ENCODE measurements at places on chromosomes 12 and 14. TPM values are rescaled to one million over a fixed set of nuclear protein-coding genes. Genes with fewer than 3 reads are reported as not detected.
A peak's percentile ranks its signal among the peaks of the same experiment; 100 is the strongest.

- DNase-seq = no peak
Measured at GRCh38 chr14:69860221-69860620, 19.0 kb upstream of the SMOC1 start.

DNA sequence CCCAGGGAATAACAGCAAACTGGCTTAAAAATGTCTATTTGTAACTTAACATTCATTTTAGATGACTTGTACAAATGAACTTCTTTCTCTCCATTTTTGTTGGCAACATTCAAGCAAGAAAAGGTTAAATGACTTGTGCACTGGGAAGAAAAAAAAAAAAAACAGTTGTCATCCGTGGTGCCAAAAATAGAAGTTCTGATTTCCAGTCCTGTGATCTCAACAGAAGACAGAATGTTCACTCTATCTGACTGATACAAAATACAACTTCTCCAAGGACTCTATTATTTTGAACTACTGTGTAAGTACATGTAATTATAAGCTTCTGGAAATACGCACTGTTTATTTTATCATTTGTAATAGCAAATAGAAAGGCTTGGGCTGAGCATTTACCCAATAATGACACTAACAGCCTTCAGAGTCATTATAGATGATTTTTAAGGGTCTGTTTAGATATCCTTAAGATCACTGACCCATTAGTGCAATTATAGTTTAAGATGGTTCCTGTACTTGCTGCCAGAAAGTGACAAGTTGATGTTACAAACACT, 59.9 kb downstream of the LIN7A start:
- DNase-seq = peak; percentile 46

DNA sequence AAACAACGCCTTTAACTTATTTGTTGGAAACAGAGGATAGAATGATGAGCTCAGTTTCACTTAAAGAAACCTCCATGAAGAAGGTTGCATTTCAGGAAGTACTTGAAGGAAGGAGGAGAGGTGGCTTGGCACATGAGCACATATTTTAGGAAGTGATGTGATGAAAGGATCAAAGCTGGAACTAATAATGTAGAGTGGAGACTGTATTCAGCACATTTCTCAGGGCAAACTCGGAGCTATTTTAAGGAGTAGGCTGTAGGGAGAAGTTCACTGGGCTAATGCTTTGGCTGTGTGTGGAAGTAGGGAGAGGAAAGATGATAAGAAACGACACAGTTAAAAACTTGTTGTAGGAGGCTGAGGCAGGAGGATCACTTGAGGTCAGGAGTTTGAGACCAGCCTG, 272.8 kb downstream of the AKAP6 start:
- DNase-seq = no peak

GRCh38 chr12:79056775-79057174, 192.2 kb downstream of the SYT1 start:
- peak; percentile 33 for DNase-seq

GRCh38 chr14:39974036-39974435, 541.8 kb upstream of the FBXO33 start:
- no peak for DNase-seq

- peak; percentile 41 for DNase-seq
Measured at GRCh38 chr14:59123975-59124374, 64.5 kb upstream of the DAAM1 start.

GRCh38 chr12:4899364-4899763, 10.3 kb upstream of the KCNA1 start:
- DNase-seq = no peak

- DNase-seq = peak; percentile 97
Measured at GRCh38 chr12:65695113-65695865, 129.0 kb upstream of the HMGA2 start.

GRCh38 chr12:7638760-7639555, 26.8 kb downstream of the APOBEC1 start:
- DNase-seq = peak; percentile 78

DNA sequence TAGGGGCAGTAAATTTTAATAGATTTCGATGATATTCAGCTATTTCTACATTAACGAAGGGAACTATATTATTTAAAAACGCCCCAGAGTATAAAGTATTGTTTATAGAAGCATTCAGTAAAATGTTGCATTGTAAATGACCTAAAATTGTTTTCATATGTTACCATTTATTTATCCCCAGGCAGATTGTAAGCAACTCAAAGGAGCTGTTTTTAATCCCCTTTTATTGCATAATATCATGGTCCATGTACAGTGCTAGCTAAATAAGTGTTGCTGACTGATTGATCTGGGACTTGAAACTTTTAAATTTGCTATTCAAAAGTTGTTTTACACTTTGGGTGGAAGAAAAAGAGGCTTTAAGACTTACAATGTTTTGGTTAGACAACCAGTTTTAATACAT, 199.0 kb upstream of the SLC38A2 start:
- no peak for DNase-seq

GRCh38 chr14:38959021-38959420, 144.0 kb downstream of the SEC23A start:
- peak; percentile 70 for DNase-seq

- no peak for DNase-seq
Measured at GRCh38 chr12:126899926-126900792, 1366.8 kb upstream of the TMEM132C start.

DNA sequence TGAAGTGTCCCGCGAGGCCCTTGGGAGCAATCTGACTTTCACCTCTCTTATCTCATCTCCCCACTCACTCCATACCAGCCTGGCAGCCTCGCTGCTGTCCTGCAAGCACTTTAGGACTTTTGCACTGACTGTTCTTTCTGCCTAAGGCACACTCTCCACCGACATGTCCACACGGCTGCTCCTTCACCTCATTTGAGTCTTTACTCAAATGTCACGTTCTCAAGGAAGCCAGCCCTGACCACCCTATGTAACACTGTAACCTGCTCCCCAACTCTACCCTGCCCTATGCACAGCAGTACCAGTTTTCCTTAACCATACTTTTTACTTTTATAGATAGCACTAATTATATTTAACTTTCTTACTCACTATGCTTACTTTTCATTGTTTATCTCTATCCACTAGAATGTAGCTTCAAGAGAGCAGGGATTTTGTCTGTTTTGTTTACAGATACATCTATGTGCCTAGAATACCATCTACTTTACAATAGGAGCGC, 32.0 kb downstream of the PRKD1 start:
- DNase-seq = no peak

DNA sequence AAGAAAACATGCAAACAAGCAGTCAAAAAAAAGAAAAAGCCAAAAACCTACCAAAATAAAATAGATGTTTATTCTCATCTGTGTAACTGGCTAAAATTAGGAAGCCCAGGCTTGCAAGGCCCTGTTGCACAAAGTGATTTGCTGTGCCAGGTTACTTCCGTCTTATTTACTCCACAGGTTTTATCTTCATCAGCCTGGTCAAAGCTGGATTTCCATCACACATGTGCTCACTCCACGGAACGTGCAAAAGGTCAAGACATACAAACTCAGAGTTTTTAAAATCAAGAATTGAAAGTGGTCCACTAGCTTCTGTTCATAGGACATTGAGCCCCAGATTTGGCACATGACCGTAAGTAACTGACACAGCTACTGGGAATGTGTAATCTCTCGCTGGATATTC, 14.8 kb downstream of the KCNJ8 start:
- DNase-seq = no peak

DNA sequence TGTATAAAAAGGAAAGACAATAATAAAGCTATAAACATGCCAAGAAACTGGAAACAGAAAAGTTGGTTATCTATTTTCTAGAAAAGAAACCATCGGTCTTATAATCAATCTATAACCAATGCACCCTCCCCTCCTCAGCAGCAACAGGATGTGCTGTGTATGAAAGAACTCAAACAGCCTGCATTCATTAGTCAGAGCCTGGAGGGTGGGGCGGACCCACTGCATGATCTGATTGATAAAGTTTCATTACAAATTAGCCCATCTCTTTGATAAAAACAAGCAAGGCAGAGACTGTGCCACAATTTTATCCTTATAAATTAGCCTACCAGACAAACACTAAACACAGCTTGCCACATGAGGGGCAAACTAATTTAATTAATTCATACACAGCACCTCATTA, 448.1 kb downstream of the BCAT1 start:
- DNase-seq = no peak

DNA sequence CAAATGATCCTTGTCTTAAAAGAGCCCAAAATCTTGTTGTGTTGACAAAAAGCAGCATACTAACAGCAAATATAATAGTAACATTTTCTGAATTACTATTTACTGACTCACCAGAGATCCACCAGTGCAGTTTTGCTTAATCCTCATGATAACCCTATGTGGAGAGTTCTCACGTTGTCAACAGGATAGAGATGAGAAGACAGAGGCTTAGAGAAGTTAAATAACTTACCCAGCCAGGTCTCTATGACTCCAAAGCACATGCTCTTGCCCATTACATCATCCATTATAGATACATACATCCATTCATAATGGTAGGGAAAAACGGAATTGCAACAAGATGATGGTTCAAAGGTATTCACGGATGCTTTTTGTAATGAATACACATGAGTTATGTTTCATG, 111.9 kb downstream of the PAX9 start:
- DNase-seq = peak; percentile 59

- no peak for DNase-seq
Measured at GRCh38 chr14:44384093-44384492, 123.0 kb downstream of the FSCB start.

DNA sequence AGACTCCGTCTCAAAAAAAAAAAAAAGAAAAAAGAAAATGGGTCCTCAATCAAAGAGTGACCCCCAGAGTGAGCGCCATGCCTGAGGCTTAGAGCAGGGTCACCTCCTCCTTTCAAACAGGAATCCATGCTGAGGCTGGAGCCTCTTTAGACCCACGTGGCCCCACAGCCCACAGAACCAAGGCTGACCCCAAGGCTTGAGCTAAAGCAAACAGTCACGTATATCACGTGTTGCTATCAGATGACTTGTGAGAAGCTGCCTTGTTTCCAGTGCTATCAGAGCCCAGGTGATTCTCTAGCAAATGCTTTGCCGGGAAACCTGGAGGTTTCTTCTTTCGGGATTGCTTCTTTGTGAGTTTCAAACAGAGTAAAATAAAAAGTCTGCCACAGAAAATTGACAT, 31.7 kb upstream of the DYNC1H1 start:
- DNase-seq = no peak

- DNase-seq = no peak
Measured at GRCh38 chr14:49420201-49420600, 166.0 kb downstream of the RPS29 start.

The LALBA gene
- total RNA-seq = not detected

The NINJ2 gene
- not detected for total RNA-seq

The PPP1R12A gene
- total RNA-seq = 80.3 TPM

The SBNO1 gene
- total RNA-seq = 32.1 TPM

The PTPRB gene
- total RNA-seq = 0.40 TPM

The PRH2 gene
- total RNA-seq = 1.0 TPM

The LRRK2 gene
- 1.4 TPM for total RNA-seq

The KERA gene
- total RNA-seq = not detected

The SPTB gene
- not detected for total RNA-seq

The GPR65 gene
- total RNA-seq = not detected

The LRRC10 gene
- total RNA-seq = not detected

The RIN3 gene
- 1.5 TPM for total RNA-seq

The CIROP gene
- not detected for total RNA-seq

The KLRC3 gene
- not detected for total RNA-seq

The ASIC1 gene
- 1.2 TPM for total RNA-seq
